Aorta (tissue), 5 donors: ENCODE measurements at places on chromosomes 7 and 10. TPM values are rescaled to one million over a fixed set of nuclear protein-coding genes. Genes with fewer than 3 reads are reported as not detected.

DNA sequence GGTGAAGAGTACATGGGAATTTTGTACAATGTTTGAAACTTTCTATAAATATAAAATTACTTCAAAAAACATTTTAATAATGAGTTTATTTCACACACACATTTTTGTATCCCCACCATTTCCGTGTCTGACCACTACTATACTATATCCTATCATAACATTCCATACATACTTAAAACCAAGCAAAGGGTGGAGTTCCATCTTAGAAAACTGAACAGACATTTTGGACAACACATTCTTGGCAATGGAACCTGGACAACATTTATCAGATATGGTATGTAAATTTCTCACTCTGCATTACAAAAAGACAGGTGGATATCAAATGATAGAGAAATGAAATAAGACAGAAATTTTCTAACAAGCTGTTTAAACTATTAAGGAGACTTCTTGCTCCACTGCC lies 168.9 kb downstream of the TWIST1 start:
- no peak overlapping the region for H3K4me3 ChIP-seq
- DNase-seq: no peak
- H3K27me3 ChIP-seq: no peaks in the 10 kb centered on the region

DNA sequence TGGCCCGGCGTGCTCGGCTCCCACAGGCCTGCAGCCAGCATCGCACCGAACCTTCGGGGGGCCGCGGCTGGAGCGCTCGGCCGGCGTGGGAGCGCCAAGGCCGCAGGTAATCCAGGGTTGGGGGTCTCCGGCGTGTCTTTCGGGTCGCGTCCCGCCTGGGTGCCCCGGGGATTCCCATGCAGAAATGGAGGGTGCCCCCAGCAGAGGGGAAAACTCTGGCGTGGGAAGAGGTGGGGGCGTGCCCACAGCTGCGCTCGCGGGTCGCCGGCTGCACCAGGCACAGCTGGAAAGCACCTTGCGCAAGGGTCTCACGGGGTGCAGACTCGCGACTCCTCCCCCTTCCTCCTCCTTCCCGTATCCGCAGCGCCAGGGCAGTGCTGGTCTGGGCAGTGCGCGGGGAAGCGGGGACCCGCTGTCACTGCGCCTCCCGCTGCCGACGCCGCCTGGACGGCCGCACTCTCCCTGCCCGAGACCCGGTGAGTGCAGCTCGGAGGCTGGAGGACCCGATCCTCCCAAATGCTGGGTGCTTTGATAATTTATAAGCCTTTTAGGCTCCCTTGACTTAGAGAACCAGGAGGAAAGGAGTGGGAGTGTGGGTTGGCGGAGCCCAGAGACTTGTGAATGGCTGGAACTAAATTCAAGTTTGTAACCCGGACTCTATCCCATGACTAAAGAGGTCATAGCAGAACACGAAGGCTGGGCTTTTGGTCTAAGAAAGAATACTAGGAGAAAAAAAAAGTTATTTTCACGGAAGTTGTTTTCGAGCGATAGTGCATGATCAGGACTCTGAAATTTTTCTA lies 489 bp downstream of the MAP3K8 start:
- DNase-seq: peak; percentile 96
- peak overlapping the region; percentile 94 for H3K27ac ChIP-seq
- H3K27me3 ChIP-seq: no peaks in the 10 kb centered on the region
- H3K36me3 ChIP-seq: peaks cover 4% of the 10 kb centered on the region
- H3K4me1 ChIP-seq: no peaks in the 10 kb centered on the region
- peak overlapping the region; percentile 76 for H3K4me3 ChIP-seq

GRCh38 chr7:150876817-150877526 lies 24.7 kb downstream of the AOC1 start:
- H3K27me3 ChIP-seq: no peaks in the 10 kb centered on the region

- H3K4me3 ChIP-seq: no peak overlapping the region
- H3K4me1 ChIP-seq: no peaks in the 10 kb centered on the region
- H3K27ac ChIP-seq: no peak overlapping the region
- no peak for DNase-seq
- no peaks in the 10 kb centered on the region for H3K36me3 ChIP-seq
Observed at GRCh38 chr10:11104772-11105675, 87.4 kb downstream of the CELF2 start.

DNA sequence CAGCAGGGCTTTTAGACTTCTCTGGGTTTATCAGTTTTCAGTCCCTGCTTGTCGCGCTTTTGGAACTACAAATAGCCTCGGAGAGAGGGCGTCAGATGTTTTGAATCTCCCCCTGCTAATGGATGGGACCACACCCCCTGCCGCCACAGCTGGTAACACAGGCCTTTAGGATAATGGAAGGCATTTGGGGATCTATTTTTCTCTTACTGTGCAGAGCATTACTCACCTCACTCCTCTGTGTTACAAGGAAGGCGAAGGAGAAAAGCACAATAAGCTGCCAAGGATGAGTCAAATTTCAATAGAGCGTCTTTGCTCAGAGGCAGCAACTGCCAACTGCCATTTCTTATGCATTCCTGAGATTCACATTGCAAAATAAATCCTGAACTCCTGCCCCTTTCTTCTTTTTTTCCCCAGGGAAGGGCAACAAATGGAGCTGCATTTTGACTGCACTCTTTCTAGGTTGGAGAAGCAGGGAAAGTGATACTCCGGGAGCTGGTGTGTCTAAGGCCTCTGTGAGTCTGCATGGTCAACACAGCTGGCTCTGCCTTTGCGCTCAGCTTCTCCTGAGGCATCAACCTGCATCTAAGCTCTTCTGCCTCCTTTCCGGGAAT lies 31.5 kb upstream of the SMNDC1 start:
- H3K27me3 ChIP-seq: no peaks in the 10 kb centered on the region
- no peak overlapping the region for H3K4me3 ChIP-seq
- no peak for DNase-seq
- H3K27ac ChIP-seq: no peak overlapping the region
- H3K36me3 ChIP-seq: no peaks in the 10 kb centered on the region

GRCh38 chr7:2969398-2970306 lies 74.0 kb downstream of the CARD11 start:
- no peaks in the 10 kb centered on the region for H3K36me3 ChIP-seq
- H3K4me3 ChIP-seq: no peak overlapping the region
- no peaks in the 10 kb centered on the region for H3K27me3 ChIP-seq

- H3K27ac ChIP-seq: no peak overlapping the region
- no peaks in the 10 kb centered on the region for H3K4me1 ChIP-seq
- H3K27me3 ChIP-seq: no peaks in the 10 kb centered on the region
- DNase-seq: no peak
- no peak overlapping the region for H3K4me3 ChIP-seq
Observed at GRCh38 chr7:83936056-83936708, 258.4 kb downstream of the SEMA3A start.

DNAJC12 gene
- 1.7 TPM for polyA plus RNA-seq

- H3K27me3 ChIP-seq: no peaks in the 10 kb centered on the region
- DNase-seq: no peak
Observed at GRCh38 chr7:11557627-11558026, 274.4 kb downstream of the THSD7A start.

DNA sequence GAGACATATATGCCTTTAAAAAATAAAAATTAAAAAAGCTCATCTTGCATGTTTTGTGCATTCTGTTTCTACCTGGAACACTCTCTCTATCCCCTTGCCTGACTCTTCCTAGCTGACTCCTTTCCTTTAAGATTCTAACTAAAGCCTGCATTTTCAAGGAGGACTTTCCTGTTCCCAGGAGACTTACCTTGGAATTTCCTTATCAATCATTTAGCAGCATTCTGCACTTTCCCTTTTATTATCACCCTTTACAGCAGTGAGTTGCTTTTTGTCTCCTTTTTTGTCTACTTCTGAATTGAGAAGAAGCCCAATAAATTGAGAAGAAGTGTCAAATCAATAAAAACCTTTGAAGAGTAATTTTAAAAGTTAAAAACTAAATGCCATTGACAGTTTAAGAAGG lies 142.2 kb upstream of the TMEM196 start:
- H3K4me1 ChIP-seq: no peaks in the 10 kb centered on the region
- no peaks in the 10 kb centered on the region for H3K36me3 ChIP-seq
- H3K27ac ChIP-seq: no peak overlapping the region
- H3K27me3 ChIP-seq: no peaks in the 10 kb centered on the region
- DNase-seq: no peak

DNA sequence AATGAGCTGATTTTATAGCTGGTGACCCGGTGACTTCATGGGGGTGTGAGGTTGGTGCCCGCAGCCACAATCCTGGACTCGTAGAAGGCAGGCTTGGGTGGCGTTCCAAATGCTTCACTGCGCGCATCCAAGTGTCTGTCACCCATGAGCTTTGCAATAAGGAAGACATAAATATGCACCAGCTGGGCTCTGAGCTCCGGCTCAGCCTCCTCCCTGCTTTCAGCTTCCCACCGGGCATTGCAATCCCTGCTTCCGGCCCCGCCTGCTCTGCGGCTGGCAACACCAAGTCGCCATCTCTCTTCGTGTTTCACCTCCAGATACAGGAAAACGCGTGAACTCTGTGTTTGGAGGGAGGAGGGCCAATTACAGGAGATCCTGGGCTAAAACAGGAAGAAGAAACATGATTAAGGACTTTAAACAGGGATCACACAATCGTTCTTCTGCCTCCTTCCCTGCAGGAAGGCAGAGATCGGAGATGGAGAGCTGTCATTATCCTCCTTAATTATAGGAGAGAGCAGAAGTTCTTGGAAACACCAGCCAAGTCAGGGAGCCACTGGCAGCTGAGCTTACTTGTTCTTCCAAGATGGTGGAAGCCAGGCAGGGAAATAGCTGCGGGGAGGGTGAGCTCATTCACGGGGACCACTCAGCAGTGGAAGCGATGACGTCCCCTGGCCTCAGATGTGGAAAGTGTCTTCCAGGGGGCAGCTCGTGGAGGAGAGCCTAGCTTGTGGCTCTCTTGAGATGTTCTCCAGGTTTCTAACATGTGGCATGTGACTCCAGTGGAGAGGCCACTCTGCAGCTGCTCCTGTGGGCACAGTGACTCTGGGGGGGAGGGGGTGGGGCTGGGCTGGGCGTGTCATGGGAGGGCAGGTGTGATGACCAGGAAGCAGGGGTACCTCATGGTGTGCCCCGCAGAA lies 134.9 kb downstream of the CAMK1D start:
- H3K36me3 ChIP-seq: no peaks in the 10 kb centered on the region
- no peaks in the 10 kb centered on the region for H3K27me3 ChIP-seq
- peak overlapping the region; percentile 85 for H3K27ac ChIP-seq
- H3K4me1 ChIP-seq: no peaks in the 10 kb centered on the region
- no peak for DNase-seq

FRMD4A gene
- 11.4 TPM for polyA plus RNA-seq

CALCR gene
- polyA plus RNA-seq: 0.88 TPM

PDE6C gene
- not detected for polyA plus RNA-seq

DNA sequence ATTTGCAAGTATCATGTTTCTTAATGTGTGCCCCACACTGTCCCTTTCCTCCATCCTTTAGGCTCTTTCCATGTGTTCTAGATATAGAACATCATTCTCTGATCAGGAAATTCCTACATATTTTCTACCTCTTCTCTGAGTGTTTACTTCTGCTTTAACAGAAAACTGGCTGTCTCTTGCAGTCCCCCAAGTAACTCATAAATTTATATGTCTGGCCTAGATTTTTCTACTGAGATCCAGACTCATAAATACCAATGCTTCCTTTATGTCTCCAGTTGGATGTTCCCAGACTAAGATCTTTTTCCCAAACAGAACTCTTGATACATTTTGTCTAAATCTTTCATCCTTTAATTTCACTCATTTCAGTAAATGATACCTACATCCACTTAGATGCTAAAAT lies 181.8 kb downstream of the CDK14 start:
- no peak overlapping the region for H3K27ac ChIP-seq
- no peak for DNase-seq
- no peaks in the 10 kb centered on the region for H3K27me3 ChIP-seq
- H3K4me1 ChIP-seq: no peaks in the 10 kb centered on the region
- H3K36me3 ChIP-seq: no peaks in the 10 kb centered on the region

DNA sequence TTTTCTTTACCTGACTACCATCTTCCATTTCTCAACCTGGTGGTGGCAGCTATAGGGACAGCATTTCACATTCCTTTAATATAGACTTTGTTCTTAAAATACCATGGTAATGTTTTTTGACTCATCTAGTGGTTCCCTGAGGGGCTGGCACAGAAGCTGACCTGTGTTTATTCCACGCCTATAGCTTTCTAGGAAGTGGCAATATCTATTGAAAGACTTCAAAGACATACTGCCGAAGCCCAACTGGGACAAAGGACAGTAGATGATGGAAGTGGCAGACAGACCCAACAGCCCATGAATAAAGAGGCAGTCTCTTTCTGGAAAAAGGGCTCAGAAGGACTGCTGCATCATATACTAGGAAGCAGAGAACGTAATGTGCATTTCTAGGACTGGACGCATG lies 11.2 kb downstream of the SUN3 start:
- no peak for DNase-seq
- no peak overlapping the region for H3K4me3 ChIP-seq
- H3K4me1 ChIP-seq: no peaks in the 10 kb centered on the region
- no peaks in the 10 kb centered on the region for H3K36me3 ChIP-seq

DNA sequence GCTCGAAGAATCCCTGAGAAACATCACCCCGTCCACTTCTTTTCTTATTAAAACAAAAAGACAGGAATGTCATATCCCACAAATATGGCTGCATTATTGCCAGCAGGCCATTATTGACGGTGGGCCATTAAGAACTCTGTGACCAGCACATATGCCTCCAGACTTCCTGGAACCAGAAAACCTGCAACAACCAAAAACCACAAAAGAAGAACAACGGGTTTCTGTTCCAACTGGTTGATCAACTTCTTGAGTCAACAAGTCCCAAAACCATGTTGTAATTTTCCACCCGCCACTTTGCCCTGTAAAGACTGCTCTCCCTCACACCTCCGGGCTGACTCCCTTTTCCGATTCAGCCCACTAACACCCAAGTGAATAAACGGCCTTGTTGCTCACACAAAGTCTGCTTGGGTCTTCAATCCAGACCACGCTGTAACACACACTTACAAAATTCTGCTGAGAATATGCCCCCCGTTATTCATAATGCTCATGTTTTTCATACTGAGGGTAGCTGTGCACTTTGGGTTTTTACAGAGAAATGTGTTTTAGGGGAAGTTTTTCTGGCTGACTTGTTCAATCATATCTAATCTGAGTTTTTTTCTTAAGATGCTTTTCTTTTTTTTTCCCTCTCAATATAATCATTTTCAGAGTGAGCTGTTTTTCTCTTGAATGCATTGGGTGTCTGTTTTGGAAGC lies 20.7 kb downstream of the ZNF107 start:
- no peaks in the 10 kb centered on the region for H3K4me1 ChIP-seq
- no peak overlapping the region for H3K4me3 ChIP-seq
- peaks cover 10% of the 10 kb centered on the region for H3K36me3 ChIP-seq

GRCh38 chr7:121344093-121344492 lies 15.3 kb downstream of the WNT16 start:
- H3K4me3 ChIP-seq: no peak overlapping the region
- no peaks in the 10 kb centered on the region for H3K4me1 ChIP-seq
- H3K27ac ChIP-seq: no peak overlapping the region
